NCI-H526 treated with DMSO at 0.1 percent for 48 hours (cell line): ENCODE measurements at places on chromosomes 16 and 17.
A peak's percentile ranks its signal among the peaks of the same experiment; 100 is the strongest.

GRCh38 chr16:3938843-3939624, 58.5 kb upstream of the CREBBP start:
- peak; percentile 7 for DNase-seq

DNA sequence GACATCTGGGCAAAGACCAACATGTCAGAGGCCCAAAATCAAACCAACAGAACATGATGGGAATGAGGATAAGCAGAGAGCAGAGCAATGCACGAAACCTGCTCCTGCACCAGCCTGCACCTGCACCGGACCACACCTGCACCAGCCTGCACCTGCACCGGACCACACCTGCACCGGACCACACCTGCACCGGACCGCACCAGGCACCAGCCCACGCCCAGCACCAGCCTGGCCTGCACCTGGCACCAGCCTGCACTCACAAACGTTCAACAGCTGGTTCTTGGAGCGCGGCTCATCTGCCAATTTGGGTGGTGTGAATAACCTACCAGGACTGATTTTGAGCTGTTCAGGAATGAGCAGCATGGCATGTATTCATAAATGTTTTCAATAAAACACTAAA, 18.2 kb downstream of the CEP131 start:
- no peak for DNase-seq

GRCh38 chr17:6970992-6971391, 24.9 kb upstream of the ALOX12 start:
- DNase-seq, result no peak

GRCh38 chr17:77779711-77780539, 178.6 kb upstream of the TNRC6C start:
- no peak for DNase-seq

GRCh38 chr16:23074423-23074822, 74.8 kb downstream of the USP31 start:
- DNase-seq, result no peak
